ENCODE measurements at places on chromosomes 2 and 18. TPM values are rescaled to one million over a fixed set of nuclear protein-coding genes. Genes with fewer than 3 reads are reported as not detected.

RAD51AP2 gene
- not detected for total RNA-seq

GRCh38 chr2:66845307-66845706 is 410.4 kb downstream of the MEIS1 start:
- no peak for DNase-seq

ACTG2 gene
- not detected for total RNA-seq

GRCh38 chr2:54939446-54940118 is 110.7 kb downstream of the RTN4 start:
- no peak for DNase-seq

DNA sequence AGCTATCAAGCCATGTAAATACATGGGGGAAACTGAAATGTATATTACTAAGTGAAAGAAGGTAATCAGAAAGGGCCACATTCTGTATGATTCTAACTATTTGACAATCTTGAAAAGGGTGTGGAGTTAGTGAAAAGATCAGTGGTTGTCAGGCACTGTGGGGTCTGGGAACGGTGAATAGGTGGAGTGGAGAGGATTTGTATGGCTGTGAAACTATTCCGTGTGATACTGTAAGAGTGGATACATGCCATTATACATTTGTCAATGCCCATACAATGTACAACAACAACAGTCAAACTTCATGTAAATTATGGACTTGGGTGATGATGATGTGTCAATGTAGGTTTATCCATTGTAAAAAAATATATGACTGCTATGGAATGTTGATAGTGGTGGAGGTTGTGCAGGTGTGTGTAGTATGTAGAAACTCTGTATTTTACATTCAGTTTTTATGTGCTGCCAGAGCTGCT is 1116.2 kb downstream of the SUCLG1 start:
- DNase-seq = no peak

GRCh38 chr2:163834221-163834620 is 98.4 kb upstream of the FIGN start:
- no peak for DNase-seq

GRCh38 chr2:147015591-147015990 is 829.2 kb upstream of the ACVR2A start:
- no peak for DNase-seq

CPS1 gene
- 0.67 TPM for total RNA-seq

ERBB4 gene
- total RNA-seq = not detected

C1D gene
- total RNA-seq = 16.4 TPM

DNA sequence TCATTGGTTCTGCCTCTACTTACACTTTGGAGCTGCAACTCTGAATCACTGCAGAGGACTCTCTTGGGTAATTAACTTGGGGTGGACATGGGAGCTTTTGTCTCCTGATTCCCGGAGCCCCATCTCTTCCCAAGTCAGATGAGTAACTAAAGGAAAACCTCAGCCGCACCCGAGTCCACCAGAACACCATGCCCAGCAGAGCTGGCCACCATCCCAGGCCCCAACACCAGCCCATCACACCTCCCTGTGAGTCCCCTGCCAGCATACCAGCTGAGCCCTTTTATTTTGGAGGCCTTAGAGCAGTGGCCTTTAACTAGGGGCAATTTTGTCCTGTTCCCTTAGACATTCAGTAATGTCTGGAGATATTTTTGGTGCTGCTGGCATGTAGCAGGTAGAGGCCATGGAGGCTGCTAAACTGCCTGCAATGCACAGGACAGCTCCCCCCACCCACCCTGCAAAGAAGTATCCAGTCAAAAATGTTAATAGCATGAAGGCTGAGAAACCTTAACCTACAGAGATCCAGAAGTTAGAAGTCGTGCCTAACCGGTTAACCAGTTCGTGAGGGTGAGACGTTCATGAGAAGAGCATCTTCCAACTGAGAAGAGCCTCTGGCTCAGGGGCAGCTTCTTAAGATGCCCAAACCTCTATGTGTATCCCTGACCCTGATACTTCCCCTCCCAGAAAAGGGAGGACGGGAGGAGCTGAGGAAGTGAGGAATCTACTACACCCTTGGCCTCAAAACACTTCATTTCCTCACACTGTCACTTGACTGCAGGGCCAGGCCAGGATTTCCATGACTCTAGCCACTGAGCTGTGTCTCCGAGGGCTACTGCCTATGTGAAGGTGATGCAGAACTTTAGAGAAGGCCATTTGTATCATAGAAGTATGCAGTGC is 139.9 kb upstream of the EPAS1 start:
- DNase-seq = no peak

- DNase-seq = no peak
Measured at GRCh38 chr18:76838182-76838581, 15.8 kb downstream of the ZNF236 start.

GRCh38 chr2:62486439-62486765 is 19.6 kb downstream of the TMEM17 start:
- DNase-seq = no peak

- DNase-seq = no peak
Measured at GRCh38 chr2:155412598-155412997, 714.1 kb downstream of the KCNJ3 start.

GRCh38 chr2:225667445-225667844 is 267.9 kb downstream of the NYAP2 start:
- no peak for DNase-seq
